Astrocyte of the cerebellum (primary cell): ENCODE measurements at places on chromosomes 2 and 18.

DNA sequence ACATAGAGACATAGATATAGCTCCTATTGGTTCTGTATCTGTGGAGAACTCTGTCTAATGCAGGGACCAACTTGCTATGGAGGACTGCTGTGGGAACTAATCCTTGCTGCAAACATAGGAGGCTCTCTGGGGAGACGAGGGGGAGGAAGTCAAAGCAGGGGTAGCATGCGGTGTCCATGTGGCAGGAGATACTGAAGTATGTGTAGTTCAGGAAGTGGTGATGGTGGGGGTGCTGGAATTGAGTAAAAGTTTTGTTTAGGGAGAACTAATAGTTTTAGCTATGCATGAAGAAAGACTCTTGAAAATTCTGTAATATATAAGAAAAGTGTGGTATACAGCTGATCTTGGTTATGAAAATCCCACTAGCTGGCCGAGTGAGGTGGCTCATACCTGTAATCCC, 62.0 kb downstream of the ANKRD44 start:
- no peak for DNase-seq

GRCh38 chr2:159204381-159205144, 81.9 kb downstream of the WDSUB1 start:
- DNase-seq: no peak

DNA sequence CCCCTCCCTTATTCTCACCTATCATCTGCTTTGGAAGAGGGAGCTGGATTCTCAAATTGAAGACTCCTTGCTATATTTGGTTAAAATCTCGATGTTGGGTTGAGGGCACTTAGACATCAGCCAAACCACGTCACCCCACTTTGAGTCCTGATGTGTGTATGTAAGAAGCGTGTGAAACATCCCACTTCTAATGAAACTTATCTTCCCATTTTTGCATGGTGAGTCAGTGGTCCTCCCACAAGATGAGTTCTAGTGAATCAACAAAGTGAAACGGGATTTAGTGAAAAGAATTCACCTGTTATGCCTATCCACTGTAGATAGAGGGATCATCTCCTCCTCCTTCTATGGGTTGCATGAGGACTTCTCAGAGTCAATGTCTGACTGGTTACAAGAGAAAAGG, 51.4 kb upstream of the SPRED2 start:
- no peak for DNase-seq

DNA sequence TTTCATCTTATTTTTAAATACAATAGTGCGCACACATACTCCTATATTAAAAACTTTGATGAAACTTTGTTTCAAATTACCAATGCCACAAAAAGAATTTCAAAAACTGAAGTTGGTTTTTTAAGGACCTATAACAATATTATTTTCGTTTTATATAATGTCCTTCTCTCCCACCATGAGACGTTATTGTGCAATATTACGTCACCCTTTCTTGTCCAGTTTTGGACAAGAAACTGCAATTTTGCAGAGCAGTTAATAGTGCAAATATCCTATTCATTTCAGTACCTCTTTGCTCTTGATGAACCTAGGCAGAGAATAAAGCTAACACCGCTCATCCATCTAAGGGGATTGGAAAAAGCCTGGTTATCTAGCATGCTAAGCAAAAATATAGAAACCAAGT, 9.7 kb upstream of the ZNF516 start:
- no peak for DNase-seq

- no peak for DNase-seq
These were observed 231.7 kb downstream of the KLHL29 start for GRCh38 chr2:23616630-23617029.

DNA sequence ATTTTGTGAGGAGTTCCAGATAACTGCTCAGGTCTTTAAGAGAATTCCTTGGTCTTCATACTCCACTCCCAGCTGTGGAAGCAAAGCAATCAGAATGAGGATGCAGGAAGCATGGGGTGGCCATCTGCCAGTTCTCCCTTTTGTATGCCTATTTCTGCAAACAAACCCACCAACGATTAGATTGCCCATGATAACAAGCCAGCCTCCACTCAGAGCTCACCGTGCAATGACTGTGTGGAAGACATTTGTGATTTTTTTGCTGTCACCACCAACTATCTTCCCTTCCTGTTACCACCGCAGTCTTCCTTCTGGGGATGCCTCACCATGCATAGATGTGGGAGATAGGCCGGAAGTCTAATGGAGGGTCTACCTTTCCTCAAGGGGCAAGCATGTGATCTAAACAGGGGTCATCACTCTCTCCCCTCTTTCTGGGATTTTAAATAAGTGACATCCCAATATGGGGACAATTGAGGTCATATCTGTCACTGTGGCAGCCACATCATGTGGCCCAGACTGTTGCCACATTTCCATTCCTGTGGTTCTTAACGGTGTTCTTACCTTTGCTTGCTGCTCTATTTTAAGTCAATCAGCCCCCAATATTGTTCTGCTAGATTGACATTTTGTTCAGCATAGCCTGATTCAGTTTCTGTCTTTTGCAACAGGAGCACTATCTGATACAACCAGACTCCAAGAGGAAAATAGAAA, 4.4 kb downstream of the AFF3 start:
- DNase-seq: no peak

GRCh38 chr2:215178121-215178520, 39.7 kb upstream of the ABCA12 start:
- no peak for DNase-seq

- no peak for DNase-seq
These were observed 13.2 kb upstream of the CD302 start for GRCh38 chr2:159811232-159811631.

- DNase-seq: no peak
These were observed 37.2 kb downstream of the SLC40A1 start for GRCh38 chr2:189543367-189543766.

DNA sequence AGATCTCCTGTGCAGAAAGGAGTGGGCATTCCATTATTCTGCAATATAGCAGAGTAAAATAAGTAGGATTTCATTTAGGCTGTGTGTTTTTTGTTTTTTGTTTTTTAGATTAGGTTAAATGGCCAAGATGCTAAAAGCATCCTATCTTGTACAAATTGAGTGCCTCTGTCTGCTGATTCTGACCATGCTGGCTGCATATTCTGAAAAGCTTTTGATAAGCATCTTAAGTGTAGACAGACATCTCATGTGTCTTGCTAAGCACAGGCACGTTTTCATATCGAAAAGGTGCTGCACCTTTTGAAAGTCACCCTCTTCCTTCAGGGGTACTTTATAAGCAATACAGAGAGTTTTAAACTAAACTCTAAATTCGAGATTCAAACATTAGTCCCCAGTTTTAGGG, 74.0 kb upstream of the BCL11A start:
- DNase-seq: no peak

DNA sequence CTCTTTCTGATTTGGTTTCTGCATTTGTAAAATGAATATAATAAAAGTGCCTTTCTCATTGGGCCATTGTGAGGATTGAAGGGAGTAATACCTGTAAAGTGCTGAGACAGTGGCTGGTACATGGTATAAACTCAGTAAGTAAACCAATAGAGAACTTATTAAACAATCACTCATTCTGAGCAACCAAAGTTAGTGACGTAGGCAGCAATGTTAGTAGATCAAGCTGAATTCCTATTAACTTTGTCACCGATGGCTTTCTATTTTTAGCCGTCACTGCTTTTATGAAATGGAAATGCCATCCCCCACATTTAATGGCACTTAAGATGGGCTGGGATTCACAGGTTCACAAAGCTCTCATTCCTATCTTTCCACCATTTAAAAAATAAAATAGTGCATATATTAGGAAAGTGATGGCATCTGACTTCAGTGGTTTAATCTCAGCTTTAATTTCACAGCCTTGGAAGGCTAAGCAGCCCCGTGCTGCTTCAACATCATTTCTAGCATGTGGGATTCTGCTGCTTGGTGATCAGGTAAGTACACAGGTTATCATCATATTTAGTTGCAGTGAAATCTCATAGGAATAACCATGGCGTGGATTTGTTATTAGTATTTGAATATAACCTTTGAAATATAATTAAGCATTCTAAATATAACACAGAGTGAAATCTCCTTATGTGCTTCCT, 17.6 kb upstream of the PPP4R1 start:
- DNase-seq: peak; percentile 68

- no peak for DNase-seq
These were observed 110.2 kb downstream of the BMPR2 start for GRCh38 chr2:202486351-202486750.

- DNase-seq: no peak
These were observed 240.8 kb downstream of the TCF4 start for GRCh38 chr18:55346961-55347740.

- no peak for DNase-seq
These were observed 673 bp downstream of the CENPO start for GRCh38 chr2:24793761-24794435.

GRCh38 chr18:46772357-46772756, 15.5 kb upstream of the ST8SIA5 start:
- DNase-seq: no peak

GRCh38 chr2:152594022-152594766, 123.1 kb downstream of the PRPF40A start:
- no peak for DNase-seq

- no peak for DNase-seq
These were observed 2.0 kb upstream of the THUMPD2 start for GRCh38 chr2:39780825-39781600.

- DNase-seq: no peak
These were observed 618.8 kb downstream of the SOCS6 start for GRCh38 chr18:70907673-70908072.

DNA sequence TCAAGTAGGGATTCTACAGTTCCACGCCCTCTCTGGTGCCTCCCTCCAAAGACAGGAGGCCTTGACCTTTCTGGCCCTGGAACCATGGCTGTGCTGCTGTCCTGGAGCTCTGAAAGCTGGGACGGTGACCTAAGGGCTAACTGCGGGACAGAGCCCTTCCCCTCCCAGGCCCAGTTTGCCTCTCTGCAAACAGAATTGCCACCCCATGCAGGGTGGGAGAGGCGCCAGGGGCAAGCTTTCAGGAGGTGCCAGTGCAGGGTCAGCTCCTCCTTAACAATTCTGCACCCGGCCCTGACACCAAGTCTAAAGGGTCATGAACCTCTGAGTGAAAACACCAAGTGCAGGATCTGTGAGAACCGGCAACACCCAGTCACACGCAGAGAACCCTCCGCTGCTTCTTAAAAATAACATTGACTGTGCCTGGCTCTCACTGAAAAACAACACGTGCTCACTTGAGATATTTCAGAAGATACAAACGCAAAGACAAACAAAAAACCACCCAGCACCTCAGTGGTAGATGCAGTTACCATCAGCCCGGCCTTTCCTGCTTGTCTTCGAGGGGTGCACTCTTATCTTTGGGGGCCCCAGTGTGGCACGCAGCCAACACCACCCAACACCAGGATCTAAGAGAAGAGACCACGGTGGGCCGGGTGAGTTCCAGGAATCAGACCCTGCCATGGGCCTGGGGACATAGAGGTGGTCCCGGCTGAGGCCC, 1.1 kb upstream of the SNED1 start:
- no peak for DNase-seq

DNA sequence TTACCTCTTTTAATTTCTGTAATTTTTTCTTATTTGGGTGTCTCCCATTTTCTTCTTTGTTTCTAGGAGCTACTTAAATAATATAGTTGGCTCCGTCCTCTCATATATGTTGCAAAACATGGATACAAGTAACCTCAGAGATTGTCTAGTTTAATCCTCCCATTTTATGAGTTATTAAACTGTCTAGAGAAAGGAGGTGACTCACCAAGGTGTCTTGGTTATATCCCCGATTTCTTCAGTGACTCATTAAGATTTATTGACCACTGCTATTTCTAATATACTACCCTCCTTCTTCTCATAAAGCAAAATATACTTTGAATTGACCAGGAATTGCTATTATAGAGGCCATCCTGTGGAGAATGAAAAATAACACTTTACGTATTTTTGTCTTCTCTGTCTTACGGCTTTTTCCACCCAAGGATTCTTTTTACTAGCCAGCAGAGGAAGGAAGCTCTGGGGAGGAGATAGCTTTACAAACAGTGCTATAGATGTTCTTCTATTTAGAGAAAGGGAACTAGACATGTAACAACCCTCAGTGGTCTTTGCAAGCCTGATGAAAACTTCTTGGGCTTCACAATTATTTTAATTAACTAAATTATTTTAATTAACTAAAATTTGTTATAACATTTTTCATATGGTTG, 300.4 kb upstream of the TNP1 start:
- no peak for DNase-seq

DNA sequence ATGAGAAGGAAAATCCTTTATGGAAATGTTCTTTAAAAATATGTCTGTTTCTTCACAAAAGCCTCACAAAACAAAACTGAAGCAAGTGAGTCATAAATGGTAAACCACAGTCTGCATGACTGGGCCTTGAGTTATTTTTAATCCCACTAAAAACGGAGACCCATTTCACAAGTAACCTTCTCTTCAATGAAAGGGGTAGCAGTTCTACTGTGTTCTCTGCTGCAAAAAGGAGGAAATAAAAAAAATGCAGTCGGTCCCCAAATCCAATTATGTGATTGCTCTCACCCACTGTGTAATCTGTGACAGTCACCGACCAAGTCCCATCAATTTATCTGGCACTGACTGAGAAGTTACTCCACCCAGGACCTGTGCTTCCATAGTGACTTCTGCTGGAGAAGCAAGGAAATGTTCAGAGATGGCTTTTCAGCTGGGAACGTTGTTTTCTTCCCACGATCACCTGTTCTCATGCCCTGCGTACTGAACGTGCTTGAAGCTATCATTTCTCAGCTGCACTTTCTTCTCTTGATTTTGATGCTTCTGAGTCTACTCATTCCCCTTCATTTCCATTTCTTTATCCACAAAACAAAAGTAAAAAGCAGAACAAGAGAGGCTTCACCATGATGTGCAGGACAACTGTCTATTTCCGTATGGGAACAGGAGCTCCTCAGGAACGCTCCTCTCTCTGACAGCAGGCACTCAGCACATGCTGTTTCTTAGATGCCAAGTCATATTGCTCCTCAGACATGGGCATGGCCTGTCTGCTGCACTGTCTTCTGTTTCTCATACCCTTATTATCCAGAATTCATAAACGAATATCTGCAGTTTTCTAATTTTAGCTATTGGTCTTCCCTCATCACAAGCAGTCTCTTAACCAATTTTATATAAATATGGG, 80.0 kb upstream of the TMEM200C start:
- peak; percentile 78 for DNase-seq

DNA sequence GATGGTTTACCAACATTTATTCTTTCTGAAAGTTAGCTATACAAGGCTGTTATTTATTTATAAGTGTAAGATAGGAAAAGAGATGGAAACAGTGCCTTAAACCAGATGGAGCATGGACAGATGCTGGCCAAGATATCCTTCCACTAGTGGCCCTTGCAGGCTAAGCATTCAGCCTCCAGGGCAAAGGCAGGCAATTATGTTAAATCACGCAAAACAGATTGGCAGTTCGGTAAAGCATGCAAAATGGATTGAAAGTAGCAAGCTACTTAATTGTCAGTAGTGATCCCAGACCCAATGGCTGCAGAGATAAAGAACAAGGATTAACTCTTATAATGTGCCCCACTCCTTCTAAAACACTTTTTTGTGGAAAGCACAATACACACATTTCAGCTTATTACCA, 105.4 kb upstream of the MAP4K3 start:
- DNase-seq: no peak

DNA sequence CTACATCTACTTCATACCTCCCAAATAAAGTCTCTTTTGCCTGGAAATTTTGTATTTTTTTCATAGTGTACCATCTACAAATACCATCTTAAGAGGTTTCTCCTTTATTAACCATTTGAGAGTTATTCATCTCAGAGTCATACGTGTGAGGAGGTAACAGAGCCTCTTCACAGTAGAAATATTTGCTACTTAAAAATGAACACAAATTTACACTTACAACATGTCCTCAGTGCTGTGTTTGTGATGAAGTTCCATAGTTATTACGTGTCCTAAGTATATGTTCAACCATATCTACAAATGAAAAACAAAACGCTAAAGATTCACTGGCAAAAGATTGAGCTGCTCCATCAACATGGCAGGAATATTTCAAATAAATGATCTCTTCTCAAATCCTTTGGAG, 48.5 kb upstream of the HNRNPA3 start:
- no peak for DNase-seq
